Hematopoietic multipotent progenitor cell treated with erythropoietin and hydrocortisone succinate and interleukin-3 and kit ligand, for 4 days (in vitro differentiated cells): ENCODE measurements at places on chromosomes 12 and 14.
A peak's percentile ranks its signal among the peaks of the same experiment; 100 is the strongest.

- peak; percentile 71 for DNase-seq
These were observed 19.4 kb upstream of the LRRC9 start for GRCh38 chr14:59900556-59900955.

DNA sequence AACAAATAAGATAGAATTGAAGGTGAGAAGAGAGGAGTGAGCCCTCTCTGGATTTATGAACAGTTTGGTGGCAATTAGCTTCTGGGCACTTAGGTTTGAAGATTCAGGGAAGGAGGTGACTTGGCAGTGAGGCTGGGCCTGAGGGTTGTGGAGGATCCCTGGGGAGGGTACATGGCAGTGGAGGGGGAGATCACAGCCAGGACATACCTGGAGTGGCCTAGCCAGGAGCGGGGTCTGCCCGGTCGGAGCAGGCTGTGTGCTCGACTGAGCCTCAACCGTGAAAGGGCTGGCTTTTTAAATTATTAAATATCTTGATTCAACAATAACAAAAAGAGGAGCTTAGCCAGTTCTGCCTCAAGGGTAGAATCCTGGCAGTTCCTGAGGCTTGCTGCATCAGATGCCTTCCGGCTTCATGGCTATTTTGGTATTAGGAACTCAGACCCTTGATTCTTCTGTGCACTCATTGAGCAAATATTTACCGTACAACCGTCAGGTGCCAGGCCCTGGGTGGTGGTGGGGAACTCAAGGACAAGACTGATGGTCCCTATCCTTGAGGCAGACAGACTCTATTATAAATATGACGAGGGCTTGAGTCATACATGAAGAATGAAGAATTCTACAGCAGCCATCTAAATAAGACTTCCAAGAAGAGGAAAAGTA lies 73.4 kb downstream of the SPTB start:
- DNase-seq: no peak

- DNase-seq: no peak
These were observed 45.4 kb downstream of the SYNE3 start for GRCh38 chr14:95471016-95471415.

GRCh38 chr14:73744175-73744867 lies 30.1 kb upstream of the PNMA1 start:
- no peak for DNase-seq

GRCh38 chr14:75430116-75430515 lies 2.3 kb downstream of the JDP2 start:
- DNase-seq: no peak

DNA sequence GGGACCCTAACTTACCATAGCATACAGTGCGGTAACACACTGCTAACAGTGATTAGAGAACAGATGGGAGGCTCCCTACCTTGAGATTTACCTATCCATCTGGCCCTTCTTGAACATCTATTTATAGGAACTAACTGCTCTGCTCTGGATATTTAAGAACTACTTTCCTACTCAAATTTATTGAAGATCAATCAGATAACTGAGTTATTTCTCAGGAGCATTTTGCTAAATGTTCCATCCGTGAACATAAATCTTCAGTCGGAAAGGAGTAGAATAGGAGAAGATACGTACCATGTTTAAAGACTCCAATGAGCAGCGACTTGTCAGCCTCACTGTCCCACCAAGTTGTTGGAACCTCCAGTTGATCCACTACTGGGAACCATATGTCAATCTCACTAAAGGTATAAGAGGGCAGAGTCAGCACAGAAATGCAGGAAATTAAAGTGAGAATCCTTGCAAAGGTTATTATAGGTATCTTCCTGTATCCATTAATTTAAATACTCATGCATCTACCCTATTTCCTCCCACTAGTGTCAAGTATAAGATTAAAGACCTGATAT lies 15.6 kb upstream of the SUPT16H start:
- DNase-seq: no peak

DNA sequence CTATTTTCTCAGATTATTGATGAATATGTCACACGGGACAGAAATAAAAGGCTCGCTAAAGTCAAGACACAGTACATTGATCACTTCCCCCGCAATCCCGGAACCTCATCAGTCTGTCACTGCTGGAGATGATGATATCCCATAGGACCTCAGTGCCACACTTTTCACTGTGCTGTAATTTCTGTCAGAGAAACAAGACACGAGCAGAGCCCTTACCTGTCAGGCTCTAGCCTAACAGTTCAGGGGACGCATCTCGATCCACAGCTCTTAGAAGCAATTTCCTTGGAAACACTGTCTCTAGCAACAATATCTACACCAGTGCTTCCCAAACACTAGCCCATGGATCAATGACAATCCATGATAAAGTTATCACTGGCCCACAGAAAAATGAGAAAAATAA lies 140.0 kb downstream of the GRIN2B start:
- no peak for DNase-seq

- DNase-seq: no peak
These were observed 919.9 kb downstream of the FSCB start for GRCh38 chr14:43587183-43587582.
